ENCODE measurements at places on chromosomes 13 and 19.
A peak's percentile ranks its signal among the peaks of the same experiment; 100 is the strongest.

- peak; percentile 57 for DNase-seq
Measured at GRCh38 chr13:98853771-98854221, 101.3 kb upstream of the SLC15A1 start.

DNA sequence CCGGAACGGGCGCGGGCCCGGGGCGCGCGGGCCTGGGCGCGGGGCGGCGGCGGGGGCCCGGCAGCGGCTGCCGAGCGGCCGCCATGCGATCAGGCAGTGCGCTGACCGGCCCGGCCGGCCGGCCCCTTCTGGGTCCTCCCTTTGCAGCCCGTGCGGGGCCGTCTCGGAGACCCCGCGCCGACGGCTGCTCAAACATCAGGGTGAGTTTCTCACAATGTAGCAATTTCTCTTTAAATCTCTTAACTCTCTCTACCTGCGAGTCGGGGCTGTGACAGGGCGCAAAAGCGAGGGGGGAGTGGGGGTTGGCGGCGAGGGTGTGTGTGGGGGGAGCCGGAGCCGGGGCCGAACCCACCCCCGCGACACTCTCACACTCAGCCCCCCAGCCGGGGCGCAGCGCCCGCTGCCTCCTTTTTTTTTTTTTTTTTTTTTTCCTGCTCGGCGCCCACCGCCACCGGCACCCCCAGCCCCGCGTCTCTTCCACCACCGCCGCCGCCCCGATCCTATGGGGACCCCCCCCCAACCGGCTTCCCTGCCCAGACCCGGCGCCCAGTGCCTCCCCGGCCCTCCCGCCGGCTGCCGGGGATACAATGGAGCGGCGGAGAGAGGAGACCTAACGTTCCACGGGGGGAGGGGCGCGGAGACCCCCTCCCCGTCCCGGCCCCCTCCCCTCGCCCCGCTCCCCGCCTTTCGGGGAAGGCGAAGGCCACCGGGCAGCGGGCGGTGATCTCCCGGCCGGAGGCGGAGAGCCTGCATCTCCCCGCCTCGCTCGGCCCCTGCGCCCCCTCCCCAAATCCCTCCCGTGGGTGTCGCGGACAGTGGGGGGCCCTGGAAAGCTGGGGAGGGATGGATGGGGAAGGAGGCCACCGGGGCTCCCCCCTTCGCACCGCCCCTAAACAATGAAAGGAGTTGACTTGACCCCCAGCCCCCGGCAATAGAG is at the start of gene BICRA:
Gene BICRA, plus strand, starts transcription at position 166 of the 937 bp plus-strand sequence. CDS start 64,441 bp downstream, outside the sequence.
- DNase-seq = no peak

- no peak for DNase-seq
Measured at GRCh38 chr13:77857531-77858209, 61.0 kb downstream of the EDNRB start.

DNA sequence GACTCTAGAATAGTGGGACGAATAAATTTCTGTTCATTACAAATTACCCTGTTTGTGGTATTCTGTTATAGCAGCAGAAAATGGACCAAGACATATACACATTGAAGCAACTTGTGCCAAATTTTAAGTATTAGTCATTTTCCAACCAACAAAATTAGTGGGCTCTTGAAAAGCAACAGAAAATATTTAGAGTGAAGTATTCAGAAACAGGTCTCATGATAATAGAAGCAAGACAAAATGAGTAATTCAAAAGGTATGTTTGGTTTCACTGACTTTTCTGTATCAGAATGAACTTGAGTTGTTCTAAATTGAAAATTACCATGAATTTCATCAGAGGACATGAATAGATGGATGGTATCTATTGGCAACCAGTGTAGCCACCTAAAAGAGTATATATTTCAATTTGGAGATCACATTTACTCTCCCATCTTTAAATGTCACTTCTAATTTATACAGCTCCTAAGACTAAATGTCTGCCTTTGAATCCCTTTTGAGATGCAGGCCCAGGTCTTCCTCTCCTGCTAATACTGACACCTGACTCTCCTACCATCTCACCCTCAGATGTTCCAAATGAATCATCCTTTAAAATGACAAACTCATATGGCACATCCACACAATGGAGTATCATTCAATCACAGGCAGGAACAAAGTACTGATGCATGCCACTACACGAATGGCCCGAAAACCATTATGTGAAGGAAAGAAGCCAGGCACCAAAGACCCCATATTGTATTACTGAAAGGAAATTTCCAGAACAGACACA is 40.7 kb upstream of the DOCK9 start:
- peak; percentile 45 for DNase-seq

GRCh38 chr13:80462567-80462966 is 121.6 kb upstream of the SPRY2 start:
- DNase-seq = no peak
